ENCODE measurements at places on chromosomes 1 and 21.

DNA sequence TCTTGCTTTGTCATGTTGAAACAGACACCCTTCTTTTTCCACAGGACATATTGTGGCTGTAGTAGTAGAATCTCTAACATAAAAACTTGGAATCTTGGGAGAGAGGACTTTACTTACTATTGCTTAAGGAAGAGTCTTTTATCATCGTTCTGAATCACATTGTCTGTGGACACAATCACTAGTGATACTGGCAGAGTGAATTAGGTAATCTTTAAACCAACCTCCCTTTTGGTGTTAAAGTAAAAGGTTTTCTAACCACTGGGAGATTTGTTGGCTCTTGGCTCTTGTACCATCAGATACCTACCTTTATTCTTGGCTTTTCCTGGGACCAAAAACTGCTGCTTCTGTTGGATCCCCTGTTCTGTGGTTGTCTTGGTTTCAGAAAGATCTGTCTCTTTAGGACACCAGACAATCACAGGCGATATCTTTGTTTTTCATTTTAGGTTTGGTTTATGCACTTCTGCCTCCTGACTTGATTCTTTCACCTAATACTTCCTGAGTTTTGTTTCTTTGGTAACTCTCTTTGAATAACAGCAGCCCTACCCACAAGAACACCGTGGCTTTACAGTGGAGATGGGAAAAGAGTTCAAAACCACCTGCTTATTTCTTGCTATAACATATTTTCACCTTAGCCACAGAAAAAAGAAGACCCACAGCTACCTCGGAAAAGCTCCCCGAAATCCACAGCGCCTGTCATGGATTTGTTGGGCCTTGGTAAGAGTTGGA, 36.6 kb upstream of the ZFP69B start:
- no peak overlapping the region for H3K4me3 ChIP-seq
- no peaks in the 10 kb centered on the region for H3K36me3 ChIP-seq
- no peak for DNase-seq
- no peak overlapping the region for H3K27ac ChIP-seq
- no peaks in the 10 kb centered on the region for H3K27me3 ChIP-seq

GRCh38 chr1:243946946-243947345, 96.9 kb upstream of the AKT3 start:
- no peak for DNase-seq
- no peaks in the 10 kb centered on the region for H3K27me3 ChIP-seq
- H3K4me3 ChIP-seq = no peak overlapping the region

- no peaks in the 10 kb centered on the region for H3K36me3 ChIP-seq
- no peak overlapping the region for H3K27ac ChIP-seq
- H3K4me3 ChIP-seq = no peak overlapping the region
- no peaks in the 10 kb centered on the region for H3K4me1 ChIP-seq
Observed at GRCh38 chr1:25086518-25087079, 145.7 kb downstream of the SYF2 start.

- no peak for DNase-seq
- H3K4me3 ChIP-seq = no peak overlapping the region
- H3K36me3 ChIP-seq = no peaks in the 10 kb centered on the region
- peaks cover 9% of the 10 kb centered on the region for H3K4me1 ChIP-seq
- no peaks in the 10 kb centered on the region for H3K27me3 ChIP-seq
Observed at GRCh38 chr1:156692925-156693847, 12.2 kb downstream of the CRABP2 start.

DNA sequence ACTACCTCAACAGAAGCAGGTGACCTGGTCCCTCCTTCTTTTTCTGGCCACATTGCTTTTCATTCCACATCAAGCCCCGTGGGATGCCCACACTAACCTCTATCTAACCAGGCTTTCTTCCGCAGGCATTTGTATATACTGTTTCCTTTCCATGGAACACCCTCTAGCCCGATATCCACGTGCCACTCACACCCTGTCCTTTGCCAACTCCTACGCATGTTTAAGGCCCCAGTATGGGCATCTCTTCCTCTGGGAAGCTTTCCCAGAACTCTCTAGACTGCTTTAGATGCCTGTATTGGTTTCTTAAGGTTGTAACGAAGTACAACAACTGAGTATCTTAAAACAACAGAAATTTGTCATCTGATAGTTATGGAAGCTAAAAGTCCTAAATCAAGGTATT, 121.0 kb downstream of the TNR start:
- no peak for DNase-seq
- H3K36me3 ChIP-seq = no peaks in the 10 kb centered on the region
- no peaks in the 10 kb centered on the region for H3K4me1 ChIP-seq
- no peak overlapping the region for H3K4me3 ChIP-seq

DNA sequence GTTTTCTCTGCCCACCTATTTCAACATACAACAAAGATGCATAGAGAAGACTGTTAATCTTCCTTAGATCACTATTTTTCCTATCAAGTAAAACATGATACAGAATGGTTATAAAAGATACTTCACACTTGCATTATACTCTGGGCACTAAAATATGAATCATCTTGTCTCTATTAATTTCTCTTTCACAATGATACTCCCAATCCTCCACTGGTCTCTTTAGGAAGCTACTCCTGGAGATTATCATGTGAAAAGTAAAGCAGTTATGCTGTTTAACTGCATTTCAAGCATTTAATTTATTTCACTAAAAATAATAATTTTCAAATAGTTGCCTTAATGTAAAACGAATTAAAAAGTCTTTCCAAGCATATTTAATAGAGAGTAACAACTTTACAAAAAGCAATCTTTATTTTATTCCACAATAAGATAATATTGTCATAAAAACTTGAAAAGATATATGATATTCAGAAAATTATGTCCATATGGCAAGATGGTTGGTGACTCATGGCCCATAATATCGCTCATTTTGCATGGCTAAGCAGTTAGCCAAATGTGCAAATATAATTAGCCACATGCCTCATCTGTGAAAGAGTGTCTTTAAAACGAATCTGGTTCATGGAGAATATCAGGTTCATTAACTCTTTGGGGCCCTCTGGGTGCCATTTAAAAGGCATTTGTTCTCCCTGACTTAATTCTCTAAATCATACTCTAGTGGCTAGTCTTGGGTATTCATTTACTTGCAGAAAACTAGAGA, 1569.0 kb upstream of the B3GALT2 start:
- H3K27ac ChIP-seq = no peak overlapping the region
- no peaks in the 10 kb centered on the region for H3K36me3 ChIP-seq
- no peak for DNase-seq
- no peaks in the 10 kb centered on the region for H3K4me1 ChIP-seq
- H3K27me3 ChIP-seq = no peaks in the 10 kb centered on the region
- no peak overlapping the region for H3K4me3 ChIP-seq

DNA sequence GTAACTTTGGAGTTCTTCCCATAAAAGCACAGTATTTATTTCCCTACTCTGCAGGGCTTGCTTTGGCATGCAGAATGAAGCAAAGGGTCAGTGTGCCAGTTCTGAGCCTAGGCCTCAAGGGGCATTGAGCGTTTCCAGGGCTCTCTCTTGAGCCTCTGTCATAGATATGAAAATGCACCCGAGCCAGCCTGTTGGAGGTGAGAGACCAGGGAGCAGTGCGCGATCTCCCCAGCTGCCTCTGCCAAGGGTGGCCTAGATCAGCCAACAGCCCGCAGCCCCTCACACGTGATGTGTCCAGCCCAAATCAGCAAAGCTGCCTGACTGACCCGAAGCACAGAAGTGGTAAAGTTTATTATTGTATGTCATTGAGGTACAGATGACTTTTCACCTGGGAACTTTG, 63.7 kb downstream of the TENT5C start:
- H3K27me3 ChIP-seq = no peaks in the 10 kb centered on the region
- H3K36me3 ChIP-seq = no peaks in the 10 kb centered on the region
- peaks cover 10% of the 10 kb centered on the region for H3K4me1 ChIP-seq
- no peak overlapping the region for H3K27ac ChIP-seq
- H3K4me3 ChIP-seq = no peak overlapping the region
- DNase-seq = no peak

GRCh38 chr1:84855168-84855567, 37.8 kb downstream of the LPAR3 start:
- H3K36me3 ChIP-seq = no peaks in the 10 kb centered on the region
- H3K4me3 ChIP-seq = no peak overlapping the region
- H3K27ac ChIP-seq = no peak overlapping the region
- H3K27me3 ChIP-seq = no peaks in the 10 kb centered on the region
- H3K4me1 ChIP-seq = peaks cover 4% of the 10 kb centered on the region
- DNase-seq = no peak

DNA sequence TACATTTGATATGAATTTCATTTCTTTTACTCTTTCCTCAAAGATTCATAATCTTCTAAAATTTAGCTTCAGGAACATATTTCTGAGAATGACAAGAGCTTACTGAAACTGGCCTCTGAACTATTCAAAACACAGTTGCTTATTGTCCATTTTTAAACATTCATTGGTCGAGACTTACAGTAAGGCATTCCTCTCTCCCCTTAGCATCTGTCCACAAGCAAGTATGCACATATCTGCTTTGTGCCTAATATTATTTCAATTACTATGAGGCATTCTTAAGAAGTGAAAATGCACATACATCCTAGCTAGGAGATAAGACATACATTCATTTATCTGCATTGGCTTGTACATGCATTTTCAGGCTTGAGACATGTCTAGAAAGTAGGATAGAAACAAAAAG, 488.7 kb downstream of the PTBP2 start:
- no peaks in the 10 kb centered on the region for H3K36me3 ChIP-seq
- H3K27ac ChIP-seq = no peak overlapping the region
- no peak overlapping the region for H3K4me3 ChIP-seq
- no peaks in the 10 kb centered on the region for H3K4me1 ChIP-seq

- H3K27ac ChIP-seq = no peak overlapping the region
- H3K4me3 ChIP-seq = no peak overlapping the region
- no peaks in the 10 kb centered on the region for H3K4me1 ChIP-seq
- no peaks in the 10 kb centered on the region for H3K36me3 ChIP-seq
- H3K27me3 ChIP-seq = no peaks in the 10 kb centered on the region
Observed at GRCh38 chr1:112092656-112093371, 103.3 kb upstream of the KCND3 start.

GRCh38 chr1:76250271-76250670, 175.7 kb downstream of the ST6GALNAC3 start:
- H3K27me3 ChIP-seq = no peaks in the 10 kb centered on the region
- H3K4me3 ChIP-seq = no peak overlapping the region
- H3K36me3 ChIP-seq = no peaks in the 10 kb centered on the region
- H3K4me1 ChIP-seq = no peaks in the 10 kb centered on the region
- H3K27ac ChIP-seq = no peak overlapping the region

- no peak overlapping the region for H3K27ac ChIP-seq
- no peak for DNase-seq
- no peaks in the 10 kb centered on the region for H3K36me3 ChIP-seq
Observed at GRCh38 chr1:198155253-198155652, 1.5 kb upstream of the NEK7 start.

DNA sequence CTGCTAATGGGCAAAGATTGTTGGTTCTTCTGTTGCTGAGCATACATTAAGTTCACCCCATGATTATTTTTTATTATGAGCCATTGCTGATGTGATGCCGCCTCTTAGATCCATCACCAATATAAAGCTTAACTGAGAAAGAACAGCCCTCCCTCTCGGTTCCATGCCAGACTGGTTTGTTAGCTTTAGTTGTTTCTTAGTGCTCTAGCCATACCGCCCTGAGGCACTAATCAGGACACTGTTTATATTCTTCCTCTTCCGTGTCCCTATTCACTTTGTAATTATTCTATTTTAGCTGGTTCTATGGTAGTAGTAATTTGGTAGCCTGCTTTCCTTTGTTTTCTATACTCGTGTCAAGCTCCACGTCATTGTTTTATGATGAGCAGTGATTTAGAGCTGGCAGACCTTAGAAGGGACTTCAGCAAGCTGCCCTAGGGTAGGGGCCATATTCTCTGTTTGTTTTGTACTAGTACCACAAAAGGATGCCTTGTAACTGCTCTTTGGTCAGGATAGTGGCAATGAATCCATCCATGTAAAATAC, 27.3 kb upstream of the PDPN start:
- no peaks in the 10 kb centered on the region for H3K4me1 ChIP-seq
- H3K36me3 ChIP-seq = no peaks in the 10 kb centered on the region
- no peak overlapping the region for H3K4me3 ChIP-seq
- no peak for DNase-seq

DNA sequence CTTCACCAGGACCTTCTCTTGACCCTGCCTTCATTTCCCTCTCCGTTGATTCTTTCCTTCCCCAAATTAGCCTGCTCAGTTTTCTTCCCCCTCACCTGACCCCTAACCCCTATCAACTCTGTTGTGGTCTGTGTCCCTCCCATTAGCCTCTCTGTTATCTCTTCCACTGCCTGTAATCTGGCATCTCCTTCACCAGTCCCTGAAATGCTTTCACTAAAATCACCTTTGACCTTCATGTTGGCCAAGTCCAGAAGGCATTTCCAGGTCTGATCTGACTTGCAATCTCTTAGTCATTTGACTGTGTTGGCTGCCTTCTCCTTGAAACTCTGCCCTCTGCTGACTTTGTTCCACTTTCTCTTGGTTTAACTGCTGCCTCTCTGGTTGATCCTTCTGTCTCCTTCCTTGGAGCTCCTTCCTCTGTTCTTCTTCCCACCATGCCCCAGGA, 28.2 kb downstream of the ATP8B2 start:
- peaks cover 32% of the 10 kb centered on the region for H3K4me1 ChIP-seq
- H3K27me3 ChIP-seq = no peaks in the 10 kb centered on the region
- no peaks in the 10 kb centered on the region for H3K36me3 ChIP-seq

DNA sequence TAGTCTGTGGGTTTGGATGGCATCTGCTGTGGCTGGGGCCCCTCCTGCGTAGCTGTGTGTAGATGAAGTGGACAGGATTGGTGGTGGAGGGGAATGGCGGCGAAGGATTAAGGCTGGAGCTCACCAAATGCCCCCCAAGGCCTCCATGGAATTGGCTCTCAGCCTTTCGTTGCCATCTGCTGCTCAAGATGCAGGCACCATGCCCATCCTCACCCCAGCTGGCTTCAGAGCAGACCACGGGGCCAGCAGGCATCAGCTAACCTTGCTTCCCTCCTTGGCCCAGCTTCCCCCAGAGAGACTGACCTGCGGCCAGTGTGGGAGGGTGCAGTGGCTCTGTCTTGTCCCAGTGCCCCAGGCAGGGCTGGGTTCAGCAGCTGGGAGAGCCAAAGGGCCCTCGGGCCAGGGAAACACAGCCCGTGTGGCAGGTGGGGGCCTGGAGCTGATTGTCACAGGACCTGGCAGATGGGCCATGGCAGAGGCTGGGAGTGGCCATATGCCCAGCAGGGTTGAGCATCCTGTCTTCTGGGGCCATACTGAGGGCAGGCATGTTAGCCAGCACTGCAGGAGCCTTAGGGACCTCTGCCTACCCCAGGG, 66.8 kb upstream of the ACTL8 start:
- H3K36me3 ChIP-seq = no peaks in the 10 kb centered on the region
- no peak overlapping the region for H3K4me3 ChIP-seq
- no peak overlapping the region for H3K27ac ChIP-seq
- H3K27me3 ChIP-seq = no peaks in the 10 kb centered on the region
- no peak for DNase-seq
- H3K4me1 ChIP-seq = no peaks in the 10 kb centered on the region

Measured in testis (tissue), 5 donors.